Smooth muscle cell of bladder (primary cell): ENCODE measurements at places on chromosomes 7 and 10. TPM values are rescaled to one million over a fixed set of nuclear protein-coding genes. Genes with fewer than 3 reads are reported as not detected.

The NAT16 gene
- total RNA-seq: not detected in 2 replicates

The SMKR1 gene
- total RNA-seq: 0.09 and 0.43 TPM in 2 replicates

The ANXA8L1 gene
- total RNA-seq: 0.43 TPM in 1 of 2 replicates, not detected in the other

The AFAP1L2 gene
- 0.09 and 0.14 TPM in 2 replicates for total RNA-seq

The CALCR gene
- not detected in 2 replicates for total RNA-seq

The PROSER2 gene
- total RNA-seq: 1.0 and 1.1 TPM in 2 replicates
